ENCODE measurements at places on chromosomes 3 and 15. TPM values are rescaled to one million over a fixed set of nuclear protein-coding genes. Genes with fewer than 3 reads are reported as not detected.

The GOLGA6L7 gene
- total RNA-seq = not detected

The MYLK gene
- total RNA-seq = 145 TPM

The KATNBL1 gene
- total RNA-seq = 26.5 TPM

The NEO1 gene
- total RNA-seq = 37.5 TPM

The CLDN18 gene
- 472 TPM for total RNA-seq

The THSD4 gene
- 39.7 TPM for total RNA-seq

DNA sequence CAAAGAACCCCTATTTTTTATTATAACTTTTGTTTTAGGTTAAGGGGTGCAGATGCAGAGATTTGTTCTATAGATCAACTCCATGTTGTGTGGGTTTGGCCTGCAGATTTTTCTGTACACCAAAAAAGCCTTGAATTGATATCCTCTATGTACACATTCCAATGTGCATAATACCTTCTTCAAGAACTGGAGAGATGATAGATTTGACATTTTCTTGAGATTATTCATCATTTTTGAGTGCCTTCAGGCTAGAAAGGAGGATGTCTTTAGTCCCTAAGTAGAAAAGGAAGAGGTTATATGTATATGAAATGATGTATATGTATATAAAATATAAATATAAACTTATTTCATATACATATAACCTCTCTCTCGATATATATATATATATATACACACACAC, 1190.0 kb upstream of the ALCAM start:
- H3K36me3 ChIP-seq = no peaks in the 10 kb centered on the region
- no peak overlapping the region for H3K4me3 ChIP-seq
- H3K27me3 ChIP-seq = no peaks in the 10 kb centered on the region

- H3K36me3 ChIP-seq = no peaks in the 10 kb centered on the region
- DNase-seq = no peak
- H3K27me3 ChIP-seq = no peaks in the 10 kb centered on the region
- H3K4me3 ChIP-seq = no peak overlapping the region
- peaks cover 33% of the 10 kb centered on the region for H3K4me1 ChIP-seq
Measured at GRCh38 chr15:99564221-99565048, 1.3 kb upstream of the MEF2A start.

DNA sequence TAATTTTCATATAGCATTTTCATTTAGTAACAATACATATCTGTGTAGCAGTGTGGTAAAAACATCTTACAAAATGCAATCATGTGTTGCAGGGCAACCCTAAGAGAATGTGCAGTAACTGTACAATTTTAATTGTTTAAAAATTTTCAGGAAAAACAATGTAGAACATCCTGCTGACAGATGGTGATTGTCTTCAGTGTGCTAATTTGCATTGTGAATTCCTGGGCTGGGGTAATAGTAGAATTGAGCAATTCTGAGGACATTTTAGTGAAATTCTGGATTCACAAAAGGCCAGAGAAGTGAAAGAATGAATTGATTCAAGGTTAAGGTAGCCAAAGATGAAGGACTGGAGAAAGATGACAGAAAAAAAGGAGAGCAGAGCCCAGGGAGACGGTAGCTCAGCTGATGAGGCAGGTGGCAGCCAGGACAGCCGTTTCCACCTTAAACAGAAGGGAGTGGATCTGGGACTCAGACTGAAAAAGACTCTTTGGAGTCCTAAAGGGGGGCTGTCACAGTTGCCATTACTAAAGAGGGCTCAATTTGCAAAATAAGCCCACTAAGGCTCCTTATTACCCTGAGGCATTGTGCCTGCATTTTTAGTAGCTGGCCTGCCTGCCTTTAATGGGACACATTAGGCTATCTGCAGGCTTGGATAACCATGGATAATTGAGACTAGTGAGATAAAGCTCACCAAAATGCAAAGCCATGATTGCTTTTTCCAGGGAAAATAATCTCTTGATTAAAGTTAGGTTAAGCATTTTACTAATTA, 8.6 kb downstream of the MAP3K13 start:
- H3K4me1 ChIP-seq = no peaks in the 10 kb centered on the region
- H3K4me3 ChIP-seq = no peak overlapping the region
- no peaks in the 10 kb centered on the region for H3K36me3 ChIP-seq

DNA sequence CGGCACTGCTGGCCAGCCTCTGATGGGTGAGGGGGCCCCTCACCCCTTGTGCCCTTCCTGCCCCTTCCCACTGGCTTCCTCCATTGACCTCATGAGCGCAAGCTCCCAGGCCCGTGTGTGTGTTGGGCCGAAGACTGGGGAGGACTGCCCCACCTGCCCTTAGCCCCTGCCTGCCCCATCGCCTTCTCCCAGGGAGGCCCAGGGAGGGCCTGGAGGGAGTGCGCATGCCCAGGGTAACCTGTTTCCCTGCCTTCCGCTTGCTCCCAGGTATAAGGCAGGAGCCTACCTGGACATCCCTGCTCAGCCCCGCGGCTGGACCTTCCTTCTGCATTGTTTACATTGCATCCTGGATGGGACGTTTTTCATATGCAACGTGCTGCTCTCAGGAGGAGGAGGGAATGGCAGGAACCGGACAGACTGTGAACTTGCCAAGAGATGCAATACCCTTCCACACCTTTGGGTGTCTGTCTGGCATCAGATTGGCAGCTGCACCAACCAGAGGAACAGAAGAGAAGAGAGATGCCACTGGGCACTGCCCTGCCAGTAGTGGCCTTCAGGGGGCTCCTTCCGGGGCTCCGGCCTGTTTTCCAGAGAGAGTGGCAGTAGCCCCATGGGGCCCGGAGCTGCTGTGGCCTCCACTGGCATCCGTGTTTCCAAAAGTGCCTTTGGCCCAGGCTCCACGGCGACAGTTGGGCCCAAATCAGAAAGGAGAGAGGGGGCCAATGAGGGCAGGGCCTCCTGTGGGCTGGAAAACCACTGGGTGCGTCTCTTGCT, 8.8 kb downstream of the DLL4 start:
- peak overlapping the region; percentile 19 for H3K27ac ChIP-seq
- peaks cover 74% of the 10 kb centered on the region for H3K4me1 ChIP-seq
- DNase-seq = no peak
